Ovary (tissue), 10 donors: ENCODE measurements at places on chromosomes 4 and X. TPM values are rescaled to one million over a fixed set of nuclear protein-coding genes. Genes with fewer than 3 reads are reported as not detected.
A peak's percentile ranks its signal among the peaks of the same experiment; 100 is the strongest.

Gene NEUROG2
- total RNA-seq: not detected

- DNase-seq: no peak
Observed at GRCh38 chr4:141860974-141861373, 224.6 kb downstream of the IL15 start.

GRCh38 chr4:70901607-70901983, 574 bp upstream of the MOB1B start:
- DNase-seq: no peak

Gene TFE3
- 69.4 TPM for total RNA-seq

Gene TLR3
- 6.9 TPM for total RNA-seq

- DNase-seq: no peak
Observed at GRCh38 chr4:87387237-87387636, 3.8 kb downstream of the HSD17B11 start.

- no peak for DNase-seq
Observed at GRCh38 chr4:142331132-142331531, 515.0 kb downstream of the INPP4B start.

GRCh38 chr4:74111990-74112389, 13.0 kb upstream of the CXCL2 start:
- DNase-seq: no peak

- no peak for DNase-seq
Observed at GRCh38 chrX:120302434-120302833, 8.8 kb downstream of the TMEM255A start.

DNA sequence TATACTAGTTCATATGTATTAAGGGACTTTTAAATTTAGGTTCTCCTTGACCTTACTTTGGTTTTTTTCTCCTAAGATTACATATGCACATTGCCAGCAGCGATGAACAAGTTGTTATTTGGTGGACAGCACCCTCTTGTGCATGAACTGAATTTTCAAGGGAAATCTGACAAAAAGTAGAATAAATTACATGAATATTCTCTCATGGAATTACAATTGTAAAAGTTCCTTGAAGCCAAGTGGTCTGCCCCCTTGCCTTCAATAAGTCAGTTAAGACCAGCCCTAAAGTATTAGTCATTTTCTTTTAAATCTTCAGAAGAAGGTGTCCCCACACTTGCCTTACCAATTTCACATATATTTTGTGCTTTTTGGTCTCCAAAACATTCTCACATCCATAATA, 30.7 kb upstream of the SMARCA5 start:
- DNase-seq: no peak

DNA sequence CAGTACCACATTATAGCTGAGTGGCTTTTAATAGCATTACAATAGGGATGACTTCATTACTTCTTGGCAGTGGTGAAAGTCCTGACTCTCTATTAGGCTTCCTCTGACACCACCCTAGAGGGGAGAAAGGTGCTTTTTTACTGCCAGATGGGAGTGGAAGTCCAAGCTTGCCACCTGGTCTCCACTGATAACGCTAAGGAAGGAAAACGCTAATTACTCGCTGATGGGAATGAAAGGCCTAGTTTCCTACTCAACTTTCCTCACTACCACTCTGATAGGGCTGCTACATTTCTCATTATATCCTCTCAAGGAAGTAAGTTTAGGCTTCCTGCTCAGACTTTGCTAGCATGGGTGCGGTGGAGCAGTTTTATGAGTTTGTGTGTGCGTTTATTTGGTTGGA, 62.3 kb upstream of the PAGE3 start:
- DNase-seq: no peak

GRCh38 chrX:87580862-87581261, 63.3 kb downstream of the KLHL4 start:
- DNase-seq: no peak

GRCh38 chr4:141425124-141425523, 204.4 kb downstream of the ZNF330 start:
- no peak for DNase-seq

Gene MAGEC1
- not detected for total RNA-seq

GRCh38 chr4:150070464-150071170, 7.6 kb upstream of the DCLK2 start:
- DNase-seq: no peak

- DNase-seq: peak; percentile 94
Observed at GRCh38 chr4:121711263-121712000, 14.7 kb upstream of the ANXA5 start.

Gene MFAP3L
- 0.72 TPM for total RNA-seq

- no peak for DNase-seq
Observed at GRCh38 chr4:20612313-20612712, 87.9 kb upstream of the PACRGL start.

- DNase-seq: no peak
Observed at GRCh38 chr4:182643801-182644682, 273.1 kb downstream of the DCTD start.

DNA sequence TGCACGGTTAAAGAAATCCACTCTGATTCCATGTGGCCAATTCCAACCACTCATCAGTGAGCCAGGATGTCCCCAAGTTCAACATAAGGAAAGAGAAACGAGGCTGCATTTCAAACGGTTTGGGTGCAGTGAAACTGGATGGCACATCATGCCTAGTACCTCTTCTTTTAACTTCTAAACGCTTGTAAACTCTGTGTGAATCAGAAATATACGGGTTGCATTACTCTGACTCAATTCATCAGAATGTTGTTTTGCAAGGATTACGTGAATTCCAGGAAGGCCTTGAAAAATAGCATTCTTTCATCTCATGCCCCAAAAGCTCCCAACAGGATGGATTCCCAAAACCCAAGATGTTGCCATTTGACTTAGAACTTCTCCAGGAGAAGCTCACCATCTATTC, 270.4 kb downstream of the LDB2 start:
- no peak for DNase-seq

DNA sequence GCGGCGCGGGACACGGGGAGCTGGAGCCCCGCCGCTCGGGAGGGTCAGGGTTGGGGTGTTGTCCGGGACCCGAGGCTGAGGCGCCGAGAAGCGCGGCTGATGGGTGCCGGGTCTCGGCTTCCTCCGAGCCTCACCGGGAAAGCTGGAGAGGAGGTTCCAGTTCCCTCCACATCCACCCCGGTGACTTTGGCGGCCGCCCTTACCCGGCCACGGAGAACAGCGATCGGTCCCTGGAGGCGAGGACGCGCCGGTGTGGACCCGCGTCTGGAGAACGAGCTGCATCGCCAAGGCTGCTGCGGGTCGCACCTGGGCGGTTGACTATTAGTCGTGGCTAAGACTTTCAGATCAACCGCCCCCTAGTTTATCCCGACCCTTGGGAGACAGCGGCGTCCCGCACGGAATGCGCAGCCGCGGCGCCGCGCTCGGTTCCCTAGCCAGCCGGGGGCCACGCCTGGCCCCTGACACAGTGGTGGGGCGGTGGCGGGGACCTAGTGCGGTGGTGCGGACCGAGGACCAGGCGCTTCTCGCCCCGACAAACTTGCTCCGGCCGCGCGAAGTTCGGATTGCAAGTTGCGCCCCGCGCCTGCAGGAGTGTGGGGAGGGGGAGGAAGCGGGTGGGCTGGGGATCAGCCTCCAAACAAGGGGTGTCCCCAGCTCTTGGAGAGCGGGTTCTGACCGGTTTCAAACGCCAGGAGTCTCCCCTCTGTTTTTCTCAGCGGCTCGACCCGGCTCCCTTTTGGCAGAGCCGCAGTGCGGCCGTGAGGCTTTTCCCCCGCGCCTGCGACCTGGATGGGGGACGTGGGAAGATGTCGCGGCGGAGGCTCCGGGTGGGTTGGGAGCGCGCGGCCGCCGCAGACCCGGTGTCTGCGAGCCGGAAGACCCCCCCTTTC, 568 bp downstream of the FHDC1 start:
- no peak for DNase-seq

DNA sequence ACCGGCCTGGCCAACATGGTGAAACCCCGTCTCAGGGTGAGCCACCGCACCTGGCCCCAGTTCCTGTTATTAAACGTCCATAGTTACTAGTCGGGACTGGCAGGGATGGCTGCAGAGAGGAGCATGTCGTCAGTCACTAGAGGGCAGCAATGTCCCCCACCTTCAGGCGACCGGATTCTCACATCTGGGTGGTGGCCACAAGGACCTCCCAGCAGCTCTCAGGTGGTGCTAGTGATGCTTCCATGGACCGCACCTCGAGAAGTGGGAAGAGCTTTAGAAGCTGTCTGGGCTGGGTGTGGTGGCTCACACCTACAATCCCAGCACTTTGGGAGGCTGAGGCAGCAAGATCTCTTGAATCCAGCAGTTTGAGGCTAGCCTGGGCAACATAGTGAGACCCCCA, 13.3 kb upstream of the IL3RA start:
- no peak for DNase-seq

DNA sequence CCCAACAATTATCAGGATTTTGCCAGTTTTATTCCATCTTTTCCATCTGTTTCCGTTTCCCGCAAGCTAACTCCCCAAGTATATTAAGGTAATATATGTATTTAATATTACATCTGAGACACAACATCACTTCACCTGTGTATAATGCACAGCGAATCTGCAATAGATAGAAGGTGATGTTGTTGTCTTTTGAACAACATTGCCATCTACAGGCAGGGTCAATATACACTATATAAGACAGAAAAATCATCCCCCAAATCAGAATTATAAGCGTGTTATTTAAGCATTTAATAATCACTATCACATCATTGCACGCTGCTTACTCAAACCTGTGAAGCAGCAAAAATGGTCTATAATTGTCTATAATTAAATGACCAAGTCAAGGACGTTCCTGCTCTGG, 1115.5 kb downstream of the NLGN4X start:
- DNase-seq: no peak

DNA sequence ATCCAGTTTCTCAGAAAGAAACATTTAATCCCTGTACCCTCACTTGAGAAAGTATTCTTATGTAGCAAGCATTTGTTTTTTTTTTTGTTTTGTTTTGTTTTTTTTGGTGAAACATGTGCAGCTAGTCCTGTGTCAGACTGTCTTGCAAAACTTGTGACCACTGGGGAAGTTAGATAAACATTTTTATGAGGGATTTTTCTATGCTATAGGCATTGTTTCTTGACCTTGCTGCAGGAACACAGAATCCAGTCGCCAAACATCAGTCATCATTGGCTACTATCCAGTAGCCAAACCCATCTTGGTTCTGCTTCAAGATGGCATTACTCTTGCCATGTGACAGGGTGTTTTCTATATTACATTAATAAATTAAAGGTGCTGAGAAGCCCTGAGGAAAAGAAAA, 7.7 kb upstream of the MAPK10 start:
- no peak for DNase-seq

DNA sequence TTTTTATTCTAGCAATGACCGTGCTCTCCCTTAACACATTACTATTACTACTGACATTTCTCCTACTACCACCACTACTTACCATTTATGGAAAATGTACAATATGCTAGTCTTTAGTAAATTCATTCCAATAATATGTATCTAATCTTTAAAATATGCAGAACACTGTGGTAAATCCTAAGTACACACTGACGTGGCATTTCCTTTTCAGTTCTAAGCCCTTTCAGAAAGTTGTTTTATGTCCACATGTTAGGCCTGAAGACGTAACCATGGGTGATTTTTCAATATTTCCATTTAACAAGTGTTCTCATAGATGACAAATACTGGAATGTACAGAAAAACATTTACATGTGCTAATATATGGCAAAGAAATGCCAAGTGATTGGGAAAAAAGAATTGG, 268.6 kb upstream of the SLIT2 start:
- no peak for DNase-seq

DNA sequence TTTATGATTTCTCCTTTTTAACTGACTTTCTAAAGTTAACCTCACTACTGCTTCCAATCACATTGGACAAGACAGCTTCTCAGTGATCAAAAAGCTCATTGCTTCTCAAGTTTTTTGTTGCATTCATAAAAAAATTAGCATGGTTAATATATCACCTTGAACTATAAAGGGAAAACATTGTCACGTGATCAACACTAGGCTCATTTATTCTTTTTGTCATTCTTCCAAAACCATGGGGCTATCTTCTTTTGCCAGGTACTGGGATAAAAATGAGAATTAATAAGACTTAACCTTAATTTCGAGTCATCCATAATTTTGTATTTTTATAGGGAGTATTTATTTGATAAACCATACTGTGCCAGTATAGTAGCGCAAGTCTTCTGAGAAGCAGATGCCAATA, 1105.9 kb upstream of the TENM3 start:
- no peak for DNase-seq

DNA sequence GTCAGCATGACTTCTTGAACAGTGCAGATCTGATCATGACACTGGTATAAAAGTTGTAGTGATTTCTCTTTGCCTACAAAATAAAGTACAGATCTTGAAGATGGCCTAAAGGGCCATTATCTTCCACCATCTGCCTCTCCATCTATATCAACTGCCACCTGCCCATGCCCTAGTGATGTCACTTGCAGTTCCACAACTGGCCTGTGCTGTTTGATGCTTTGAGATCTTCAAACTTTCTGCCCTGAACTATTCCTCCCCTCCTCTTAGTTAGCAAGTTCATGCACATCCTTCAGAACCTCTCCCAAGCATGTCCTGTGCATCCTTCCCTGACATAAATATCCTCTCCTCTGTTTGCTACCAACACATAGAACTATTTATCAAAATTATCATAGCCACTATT, 217.0 kb downstream of the SOWAHB start:
- no peak for DNase-seq

Gene PPP1R2C
- not detected for total RNA-seq

DNA sequence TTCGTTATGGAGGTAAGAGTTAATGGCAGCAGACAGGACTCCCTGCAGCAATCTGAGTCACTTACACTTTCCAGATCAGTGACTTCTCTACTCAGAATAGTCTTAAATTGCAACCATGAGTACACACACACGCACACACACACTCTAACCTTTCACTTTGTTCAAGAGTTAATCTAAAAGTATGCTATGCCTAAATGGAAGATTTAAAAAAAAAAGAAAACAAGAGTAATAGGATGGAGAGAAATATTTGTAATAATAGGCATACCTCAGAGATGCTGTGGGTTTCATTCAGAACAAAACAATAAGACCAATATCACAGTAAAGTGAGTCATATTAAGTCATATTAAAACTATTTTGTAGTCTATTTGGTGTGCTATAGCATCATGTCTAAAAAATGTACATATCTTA, 969.1 kb upstream of the PCDH10 start:
- no peak for DNase-seq

- DNase-seq: no peak
Observed at GRCh38 chr4:162586266-162586665, 422.5 kb upstream of the FSTL5 start.
